ENCODE measurements at places on chromosomes 13 and 19. TPM values are rescaled to one million over a fixed set of nuclear protein-coding genes. Genes with fewer than 3 reads are reported as not detected.

The IGFL3 gene
- polyA plus RNA-seq = not detected

The CYP2A6 gene
- polyA plus RNA-seq = not detected

The CYP2A7 gene
- polyA plus RNA-seq = 0.20 TPM

The GAPDHS gene
- polyA plus RNA-seq = not detected

The DNAJC15 gene
- 25.7 TPM for polyA plus RNA-seq

The KANK3 gene
- polyA plus RNA-seq = 14.2 TPM

The CEACAM3 gene
- 0.15 TPM for polyA plus RNA-seq

The PEG3 gene
- 80.8 TPM for polyA plus RNA-seq

The COG3 gene
- 33.1 TPM for polyA plus RNA-seq

The STOML3 gene
- polyA plus RNA-seq = not detected

The PTPRH gene
- polyA plus RNA-seq = 0.16 TPM

The CDX2 gene
- not detected for polyA plus RNA-seq

The TLE2 gene
- polyA plus RNA-seq = 63.6 TPM

The SLC8A2 gene
- polyA plus RNA-seq = 0.26 TPM

The CCDC61 gene
- 9.5 TPM for polyA plus RNA-seq

The PDE4C gene
- 0.79 TPM for polyA plus RNA-seq

DNA sequence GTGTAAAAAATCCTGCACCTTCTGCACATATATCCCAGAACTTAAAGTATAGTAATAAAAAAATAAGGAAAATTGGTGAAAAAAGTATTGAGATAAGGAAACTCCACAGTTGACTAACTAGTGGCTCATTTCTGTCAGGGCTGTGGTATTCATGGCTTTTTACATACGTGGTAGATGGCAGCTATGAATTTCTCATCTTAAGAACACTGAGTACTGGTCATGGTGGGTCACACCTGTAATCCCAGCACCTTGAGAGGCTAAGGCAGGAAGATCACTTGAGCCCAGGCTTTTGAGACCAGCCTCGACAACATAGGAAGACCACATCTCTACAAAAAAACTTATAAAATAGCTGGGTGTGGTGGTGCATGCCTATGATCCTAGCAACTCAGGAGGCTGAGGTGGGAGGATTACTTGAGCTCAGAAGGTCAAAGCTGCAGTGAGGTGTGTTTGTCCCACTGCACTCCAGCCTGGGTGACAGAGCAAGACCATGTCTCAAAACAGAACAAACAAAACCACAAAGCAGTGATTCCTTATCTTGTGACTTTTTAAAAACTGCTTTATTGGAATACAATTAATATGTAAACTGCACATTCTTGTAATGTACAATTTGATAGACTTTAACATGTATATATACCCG lies 16.8 kb downstream of the SLAIN1 start:
- no peak for DNase-seq

GRCh38 chr19:54266133-54266532 lies 9.1 kb upstream of the LILRB5 start:
- peak; percentile 79 for DNase-seq

- no peak for DNase-seq
Measured at GRCh38 chr19:13024951-13025697, 29.8 kb downstream of the NFIX start.

DNA sequence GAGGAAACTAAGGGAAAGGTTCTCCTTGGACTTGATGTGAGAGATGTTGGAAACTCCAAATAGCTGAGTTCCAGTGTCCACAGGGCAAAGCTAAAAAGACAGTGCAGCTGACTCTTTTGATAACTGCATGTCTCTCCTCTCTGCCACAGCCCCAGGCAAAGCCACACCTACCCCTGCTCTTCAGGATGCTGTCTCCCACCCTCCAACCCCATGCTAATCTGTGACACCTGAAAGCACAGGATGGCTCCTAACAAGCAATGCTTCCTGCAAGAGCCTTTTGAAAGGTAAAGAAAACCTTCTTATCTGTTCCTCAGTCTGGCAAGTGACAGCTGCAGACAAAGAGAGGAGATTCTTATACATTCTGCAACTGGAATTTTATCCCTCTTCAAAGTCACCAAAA lies 14.5 kb downstream of the SLC46A3 start:
- no peak for DNase-seq

DNA sequence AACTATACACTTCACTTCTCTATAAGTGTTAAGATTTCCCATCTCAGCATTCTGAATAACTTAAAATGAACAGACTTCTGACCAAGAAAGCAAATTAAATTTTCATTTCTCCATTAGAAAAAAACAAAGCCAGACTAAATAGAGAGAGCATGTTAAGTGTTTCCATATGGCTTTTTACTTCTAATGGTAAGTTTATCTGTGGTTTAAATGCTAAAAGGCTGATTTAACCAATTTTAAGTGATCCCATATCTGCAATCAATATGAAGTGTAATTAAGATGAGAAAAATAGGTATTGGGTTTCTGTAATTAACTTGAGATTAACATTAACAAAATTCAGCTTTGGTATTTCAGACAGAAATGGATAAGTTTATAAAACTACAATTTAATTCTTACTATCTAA lies 107.8 kb downstream of the ELF1 start:
- no peak for DNase-seq

GRCh38 chr13:77356155-77356554 lies 29.3 kb upstream of the MYCBP2 start:
- no peak for DNase-seq

DNA sequence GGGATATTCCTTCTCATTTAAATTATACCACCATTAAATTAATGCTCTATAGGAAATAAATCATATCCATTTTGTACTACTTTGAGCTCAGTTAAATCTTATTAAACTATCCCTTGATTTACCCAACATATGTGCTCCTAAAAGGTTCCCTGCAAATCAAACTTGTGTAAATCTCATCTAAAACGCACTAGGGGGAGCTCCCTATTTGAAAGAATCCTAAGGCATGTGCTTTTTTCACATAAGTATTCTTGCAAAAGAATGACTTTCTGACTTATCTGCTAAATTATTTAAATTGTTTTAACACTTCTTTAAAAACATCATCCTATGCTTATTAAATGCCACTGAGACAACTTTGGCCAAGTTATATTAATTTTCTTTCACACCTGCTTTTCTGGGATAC lies 7.9 kb downstream of the INTS6 start:
- DNase-seq = no peak

GRCh38 chr19:19487077-19487949 lies 28.0 kb downstream of the TSSK6 start:
- DNase-seq = no peak

DNA sequence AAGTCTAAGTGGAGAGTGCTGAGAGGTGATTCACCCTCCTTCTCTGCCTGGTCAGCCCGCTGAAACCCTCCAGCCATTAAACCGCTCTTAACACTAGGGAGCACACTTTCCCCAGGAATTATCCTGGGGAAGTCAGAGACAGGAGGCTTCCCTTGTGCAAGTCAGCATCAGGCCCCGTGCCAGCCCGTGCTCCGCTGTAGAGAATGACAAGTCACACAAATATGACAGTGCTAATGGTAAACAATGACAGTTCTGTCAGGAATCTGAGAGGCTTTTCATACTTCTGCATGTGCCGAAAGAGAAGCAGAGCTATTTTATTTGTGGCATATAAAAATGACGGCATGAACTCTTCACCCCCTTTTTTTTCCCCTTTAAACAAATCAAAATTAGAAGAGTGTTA lies 816.9 kb upstream of the SLC10A2 start:
- peak; percentile 70 for DNase-seq

- DNase-seq = no peak
Measured at GRCh38 chr19:45421947-45422498, 1.7 kb downstream of the ERCC1 start.

GRCh38 chr13:106858903-106859532 lies 291.1 kb upstream of the ARGLU1 start:
- peak; percentile 27 for DNase-seq

DNA sequence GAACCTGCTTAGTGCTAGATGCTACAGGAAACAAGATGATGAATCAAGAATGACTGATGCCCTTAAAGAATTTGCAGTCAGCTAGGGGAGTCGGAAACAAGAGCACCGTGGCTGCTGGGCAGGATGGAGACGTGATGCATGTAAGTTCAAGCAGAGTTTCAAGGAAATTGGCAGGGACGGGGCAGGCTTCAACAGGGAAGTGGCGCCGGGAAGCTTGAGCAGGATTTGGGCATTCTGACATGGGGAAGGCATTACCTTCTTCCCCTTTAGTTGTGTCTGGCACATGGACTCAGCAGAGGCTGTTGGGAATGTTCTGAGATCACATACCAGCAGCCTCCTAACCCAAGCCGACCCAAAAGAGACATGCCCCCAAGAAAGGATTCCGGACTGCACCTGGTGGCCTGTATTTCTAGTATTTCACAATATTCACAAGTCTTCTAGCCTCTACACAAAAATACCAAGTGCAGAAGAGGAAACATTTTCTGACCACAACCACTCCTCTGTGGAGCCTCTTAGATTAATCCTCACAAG lies 138.2 kb downstream of the CRYL1 start:
- no peak for DNase-seq

DNA sequence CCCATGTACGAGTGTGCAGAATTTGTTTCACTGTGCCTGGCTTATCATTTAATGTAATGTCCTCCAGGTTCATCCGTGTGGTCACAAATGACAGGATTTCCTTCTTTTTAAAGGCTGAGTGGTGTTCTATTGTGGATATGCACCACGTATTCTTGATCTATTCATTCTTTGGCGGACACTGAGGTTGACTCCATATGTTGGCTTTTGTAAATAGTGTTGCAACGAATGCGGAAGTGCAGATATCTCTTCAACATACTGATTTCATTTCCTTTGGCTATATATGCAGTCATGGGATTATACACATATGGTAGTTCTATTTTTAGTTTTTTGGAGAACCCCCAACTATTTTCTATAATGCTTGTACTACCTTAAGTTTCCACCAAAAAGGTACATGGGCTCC lies 13.0 kb downstream of the OR7A5 start:
- no peak for DNase-seq

GRCh38 chr13:60230593-60230992 lies 66.9 kb upstream of the DIAPH3 start:
- no peak for DNase-seq
